ENCODE measurements at places on chromosomes 3 and 15.

DNA sequence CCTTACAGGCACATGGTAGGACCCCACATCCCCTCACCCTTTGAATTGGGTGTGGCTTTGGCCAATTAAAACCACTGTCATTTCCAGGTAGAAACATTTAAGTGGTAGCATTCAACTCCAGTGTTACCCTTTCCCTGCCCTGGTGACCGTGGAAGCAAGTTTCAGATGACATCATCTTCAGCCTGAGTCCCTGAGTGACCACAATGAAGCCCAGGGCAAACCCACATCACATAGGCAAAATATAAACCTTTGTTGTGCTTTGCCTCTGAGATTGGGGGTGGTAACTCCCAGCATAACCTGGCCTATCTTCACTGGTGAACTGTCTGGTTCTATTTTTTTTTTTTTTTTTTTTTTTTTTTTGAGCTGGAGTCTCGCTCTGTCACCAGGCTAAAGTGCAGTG is 404.0 kb upstream of the WNT5A start:
- DNase-seq: no peak

DNA sequence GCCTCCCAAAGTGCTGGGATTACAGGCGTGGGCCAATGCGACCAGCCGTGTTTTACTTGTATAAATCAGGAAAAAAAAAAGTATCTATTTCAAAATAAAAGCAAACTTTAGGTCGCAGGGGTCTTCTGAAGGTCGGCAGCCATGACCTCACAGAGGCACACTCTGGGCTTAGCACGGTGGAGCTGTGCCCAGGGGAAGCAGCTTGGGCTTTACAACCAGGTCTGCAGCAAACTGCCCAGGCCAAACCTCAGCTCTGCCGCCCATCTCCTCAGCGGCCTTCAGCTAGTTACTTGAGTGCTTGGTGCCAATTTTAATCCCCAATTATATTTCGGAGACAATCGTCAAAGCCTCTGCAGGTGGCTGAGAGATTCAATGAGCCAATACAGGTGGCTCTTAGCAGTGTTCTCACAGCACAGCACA is 30.1 kb downstream of the ZDHHC19 start:
- DNase-seq: peak; percentile 58

- DNase-seq: no peak
Observed at GRCh38 chr3:102233881-102234280, 200.9 kb upstream of the ZPLD1 start.

DNA sequence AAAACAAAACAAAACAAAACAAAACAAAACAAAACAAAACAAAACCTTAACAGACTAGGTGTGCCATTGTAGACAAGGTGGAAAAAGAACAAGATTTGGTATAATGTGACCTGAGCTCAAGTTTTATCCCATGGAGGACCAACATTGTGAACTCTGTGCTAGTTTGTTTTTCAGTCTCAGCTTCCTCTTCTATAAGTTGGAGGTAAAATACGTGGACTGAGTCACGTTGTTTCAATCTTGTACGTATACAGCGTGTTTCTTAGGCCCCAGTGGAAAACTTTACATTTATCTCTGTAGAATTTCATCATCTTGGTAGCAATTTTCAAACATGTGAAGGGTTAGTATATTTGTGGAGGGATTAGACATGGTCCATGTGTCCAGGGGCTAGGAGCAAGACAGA is 261.6 kb downstream of the CD47 start:
- no peak for DNase-seq

DNA sequence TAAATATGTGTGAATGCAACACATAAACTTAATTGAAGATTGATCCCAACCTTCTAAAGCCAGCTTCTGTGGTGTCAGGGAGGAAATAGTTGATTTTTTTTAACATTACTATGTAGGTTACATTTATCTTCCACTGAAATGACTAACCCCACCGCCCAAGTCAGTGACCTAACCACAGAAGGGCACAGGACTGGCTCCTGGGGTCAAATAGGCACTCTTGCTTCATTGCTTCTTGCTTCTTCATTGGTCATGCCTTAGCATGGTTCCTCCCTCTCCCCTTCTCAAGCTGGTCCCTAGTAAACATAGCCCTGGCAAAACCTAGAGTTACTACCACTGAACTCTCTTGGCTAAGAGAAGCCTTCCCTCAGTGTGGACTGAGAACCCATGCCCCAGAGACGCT is 12.3 kb downstream of the EIF1B start:
- DNase-seq: no peak

GRCh38 chr15:98621021-98621420 is 27.3 kb upstream of the IGF1R start:
- DNase-seq: no peak

DNA sequence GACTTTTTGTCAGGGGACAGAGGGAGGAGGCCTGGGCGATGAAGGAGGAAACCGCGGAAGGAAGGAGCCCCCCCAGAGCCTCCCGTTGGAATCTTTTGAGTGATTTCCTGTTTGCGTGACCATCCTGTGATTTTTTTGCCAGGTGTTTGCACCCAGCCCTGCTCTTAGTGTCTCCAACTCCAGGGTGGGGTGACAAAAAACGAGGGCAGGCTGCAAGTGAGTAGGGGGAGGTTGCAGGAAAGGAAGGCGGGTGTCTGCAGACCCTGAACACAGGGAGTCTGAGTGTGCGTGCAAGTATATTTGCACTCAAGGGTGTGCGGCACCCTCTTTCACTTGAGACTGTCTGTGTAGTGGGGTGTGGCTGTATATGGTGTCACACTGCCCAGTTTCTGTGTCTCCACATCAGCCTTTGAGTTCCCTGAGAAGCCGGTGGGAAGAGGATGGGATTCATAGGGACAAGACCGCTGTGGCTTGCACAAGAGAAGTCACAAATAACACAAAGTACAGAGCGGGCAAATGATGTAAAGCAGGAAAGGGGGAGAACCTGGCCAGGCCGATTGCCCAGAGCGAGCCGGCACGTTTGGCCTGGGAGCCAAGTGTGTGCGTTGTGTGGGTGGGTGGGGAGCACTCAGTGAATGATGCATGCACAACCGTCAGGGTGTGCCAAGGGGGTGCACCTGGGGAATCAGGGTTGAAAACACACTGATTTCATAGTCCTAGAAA is 6.6 kb downstream of the ISLR2 start:
- DNase-seq: no peak

GRCh38 chr3:188534633-188535032 is 380.7 kb downstream of the LPP start:
- DNase-seq: no peak

DNA sequence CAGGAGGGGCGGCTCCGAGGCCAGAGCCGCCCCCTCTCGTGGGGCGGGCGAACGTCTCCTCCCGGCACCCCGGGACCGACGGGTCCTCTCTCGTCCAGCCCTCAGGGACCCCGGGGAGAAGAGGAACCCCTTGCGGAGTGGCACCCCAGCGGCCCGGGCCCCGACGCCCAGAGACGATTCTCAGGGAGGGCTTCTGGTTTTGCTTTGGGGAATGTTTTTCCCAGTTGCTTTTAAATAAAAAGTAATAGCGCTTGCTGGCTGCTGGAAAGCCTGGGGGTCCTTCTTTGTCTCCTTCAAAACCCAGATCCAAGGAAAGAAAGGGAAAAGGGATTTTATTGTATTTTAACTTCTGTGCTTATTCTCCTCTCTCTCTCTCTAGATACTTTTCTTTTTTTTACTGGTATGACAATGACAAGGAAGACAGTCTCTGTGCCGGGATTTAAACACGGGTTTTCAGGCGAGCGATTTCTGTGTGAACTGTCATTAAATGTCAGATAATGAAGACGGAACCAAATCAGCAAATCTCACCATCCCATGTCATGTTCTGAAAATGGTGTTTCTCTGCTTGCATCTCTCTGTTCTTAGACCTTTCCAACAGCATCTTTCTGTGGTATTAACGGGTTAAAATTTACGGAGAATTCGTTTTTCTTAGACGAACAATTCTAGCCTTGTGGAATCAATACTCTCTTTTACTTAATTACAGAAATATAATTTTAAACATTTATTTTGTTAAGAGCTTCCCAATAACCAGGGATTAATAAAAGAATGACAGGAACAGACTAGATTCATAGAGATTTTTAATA is 530 bp upstream of the PCOLCE2 start:
- DNase-seq: peak; percentile 11

GRCh38 chr15:41417418-41418195 is 712 bp downstream of the RTF1 start:
- no peak for DNase-seq

DNA sequence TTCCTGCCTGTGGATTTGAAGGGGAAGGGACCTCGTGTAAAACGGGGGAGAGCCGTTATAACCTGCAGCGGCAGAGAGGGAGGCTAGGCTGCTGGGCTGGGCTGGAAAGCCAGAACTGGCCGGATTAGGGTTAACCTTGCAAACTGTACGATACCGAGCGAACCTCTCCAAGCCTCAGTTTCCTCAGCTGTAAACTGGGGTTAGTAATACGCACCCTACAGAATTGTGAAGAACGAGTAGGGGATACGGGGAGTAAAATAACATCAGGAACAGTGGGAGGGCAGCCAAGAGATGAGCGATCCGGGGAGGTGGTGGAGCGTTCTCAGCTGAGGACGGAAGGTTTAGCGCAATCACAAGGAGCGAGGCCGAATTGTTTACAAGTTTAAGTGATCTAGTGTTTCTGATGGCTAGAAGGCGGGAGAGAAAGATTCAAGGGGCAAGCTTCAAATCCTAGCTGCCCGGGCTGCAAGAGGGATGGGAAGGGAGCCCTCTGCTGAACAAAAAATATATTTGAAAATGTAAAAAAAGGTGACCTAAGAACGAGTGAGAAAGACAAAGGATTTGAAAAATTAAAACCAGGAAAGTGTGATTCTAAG is 768 bp upstream of the SEMA5B start:
- peak; percentile 73 for DNase-seq

- no peak for DNase-seq
Observed at GRCh38 chr15:55780292-55780691, 37.3 kb upstream of the PRTG start.

GRCh38 chr3:191198932-191199331 is at the start of gene OSTN:
OSTN (plus strand) TSS chr3:191199241; CDS start chr3:191212533, 13,292 bp downstream.
- DNase-seq: no peak

DNA sequence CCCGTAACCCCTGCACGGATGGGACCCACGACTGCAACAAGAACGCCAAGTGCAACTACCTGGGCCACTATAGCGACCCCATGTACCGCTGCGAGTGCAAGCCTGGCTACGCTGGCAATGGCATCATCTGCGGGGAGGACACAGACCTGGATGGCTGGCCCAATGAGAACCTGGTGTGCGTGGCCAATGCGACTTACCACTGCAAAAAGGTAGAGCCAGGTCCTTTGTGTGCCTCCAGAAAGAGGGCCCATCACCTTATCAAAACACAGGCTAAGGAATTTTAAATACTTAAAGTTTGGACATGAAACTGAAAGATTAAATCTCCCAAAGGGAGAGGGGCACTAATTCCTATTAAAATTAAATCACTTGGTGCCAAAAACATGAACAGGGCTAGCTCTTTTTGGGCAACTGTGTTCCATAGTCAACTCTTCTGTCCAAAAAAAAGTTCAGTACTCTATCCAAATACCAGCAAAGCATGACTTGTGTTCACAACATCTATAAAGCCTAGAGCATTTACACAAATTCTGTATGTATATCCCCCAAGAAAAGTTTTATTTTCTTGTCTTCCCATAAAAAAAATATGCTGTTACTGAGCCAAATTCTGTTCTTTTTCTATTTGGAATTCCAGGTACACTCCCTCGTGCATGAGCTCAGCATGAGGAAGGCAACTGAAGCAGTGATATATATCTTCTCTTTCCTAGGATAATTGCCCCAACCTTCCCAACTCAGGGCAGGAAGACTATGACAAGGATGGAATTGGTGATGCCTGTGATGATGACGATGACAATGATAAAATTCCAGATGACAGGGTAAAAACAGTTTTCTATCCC is 9.2 kb downstream of the THBS1 start:
- no peak for DNase-seq

DNA sequence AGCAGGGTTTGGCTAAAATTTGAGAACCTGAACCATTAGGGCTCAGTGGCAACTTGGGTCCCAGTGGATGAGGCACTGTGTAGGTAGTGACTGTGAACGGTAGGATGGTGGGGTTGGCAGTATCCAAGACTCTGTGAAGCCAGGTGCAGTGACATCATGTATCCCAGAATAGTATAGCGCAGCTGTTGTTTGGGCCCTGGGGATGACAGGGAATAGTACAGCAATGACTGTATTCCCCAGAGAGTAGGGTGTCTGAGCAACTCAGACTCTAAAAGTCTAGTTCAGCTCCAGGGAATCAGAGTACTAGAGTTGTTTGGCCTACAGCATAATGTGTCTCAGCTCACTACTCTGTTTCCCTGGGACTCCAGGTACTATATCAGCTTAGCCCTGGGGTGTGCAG is 20.7 kb upstream of the PPP2R3A start:
- DNase-seq: no peak

- DNase-seq: no peak
Observed at GRCh38 chr3:187807086-187807862, 62.0 kb upstream of the BCL6 start.

DNA sequence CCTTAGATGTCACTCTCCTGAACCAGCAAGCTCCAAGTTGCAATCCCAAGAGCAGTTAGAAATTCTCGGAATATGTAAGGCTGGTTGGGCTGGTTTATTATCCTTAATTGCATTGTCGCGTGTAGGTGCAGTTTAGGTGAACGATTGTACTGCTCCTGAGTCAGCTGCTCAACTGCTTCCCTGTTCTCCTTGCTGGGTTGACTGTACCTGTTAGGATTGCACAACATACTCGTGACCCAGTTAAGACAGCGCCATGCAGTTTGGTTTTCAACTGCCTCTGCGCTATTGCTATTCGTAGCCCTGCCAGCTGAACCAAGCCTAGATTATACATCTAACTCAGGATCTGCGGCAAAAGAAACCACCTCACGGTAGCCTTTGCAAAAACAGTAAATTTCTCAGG is 41.0 kb downstream of the BCL2L10 start:
- DNase-seq: no peak

GRCh38 chr15:29690765-29691475 is 131.3 kb downstream of the TJP1 start:
- DNase-seq: no peak

GRCh38 chr15:74781431-74782258 is at the start of gene CSK:
CSK (plus strand) TSS chr15:74782080; CDS start chr15:74798298, 16,218 bp downstream.
- peak; percentile 60 for DNase-seq

DNA sequence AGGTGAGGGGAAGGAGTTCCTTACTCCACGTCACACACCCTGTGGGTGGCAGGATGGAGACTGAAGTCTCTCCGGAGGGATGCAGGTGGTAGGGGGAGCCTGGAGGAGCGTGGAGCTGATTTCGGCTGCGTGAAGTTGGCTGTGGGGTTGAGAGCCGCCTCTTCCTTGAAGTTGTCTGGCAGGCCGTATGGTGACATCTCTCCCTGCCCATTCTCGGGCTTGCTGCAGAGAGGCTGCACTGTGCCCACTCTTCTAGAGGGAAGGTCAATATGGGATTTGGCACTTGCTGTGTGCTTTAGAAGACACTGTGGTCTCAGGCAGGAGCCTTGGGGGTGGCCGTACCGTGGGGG is 13.4 kb upstream of the FBLN2 start:
- no peak for DNase-seq

DNA sequence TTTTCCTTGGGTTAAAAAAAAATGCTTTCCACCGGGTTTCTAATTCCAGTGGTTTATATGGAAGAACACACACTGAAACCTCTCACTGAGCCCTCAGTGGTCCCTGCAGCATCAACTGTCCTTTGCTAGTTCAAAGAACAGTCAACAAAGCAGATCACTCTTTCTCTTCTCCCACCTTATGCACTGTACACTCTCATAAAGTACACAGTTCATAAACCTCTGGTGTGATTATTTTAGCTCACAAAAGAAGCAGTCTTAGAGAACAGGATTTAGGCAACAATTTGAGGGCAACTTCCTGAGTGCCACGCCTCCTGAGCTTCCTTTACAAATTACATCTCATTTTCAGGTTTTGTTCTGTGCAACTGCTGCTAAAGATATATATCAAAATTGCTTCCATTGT is 728.4 kb upstream of the GOLIM4 start:
- DNase-seq: peak; percentile 41

GRCh38 chr3:32870373-32871095 is 52.7 kb downstream of the TRIM71 start:
- no peak for DNase-seq

Data from NCI-H2081 (cell line).